ENCODE measurements at places on chromosomes 5 and 9.
A peak's percentile ranks its signal among the peaks of the same experiment; 100 is the strongest.

- DNase-seq, result no peak
Observed at GRCh38 chr5:93592883-93593282, 9.9 kb downstream of the NR2F1 start.

DNA sequence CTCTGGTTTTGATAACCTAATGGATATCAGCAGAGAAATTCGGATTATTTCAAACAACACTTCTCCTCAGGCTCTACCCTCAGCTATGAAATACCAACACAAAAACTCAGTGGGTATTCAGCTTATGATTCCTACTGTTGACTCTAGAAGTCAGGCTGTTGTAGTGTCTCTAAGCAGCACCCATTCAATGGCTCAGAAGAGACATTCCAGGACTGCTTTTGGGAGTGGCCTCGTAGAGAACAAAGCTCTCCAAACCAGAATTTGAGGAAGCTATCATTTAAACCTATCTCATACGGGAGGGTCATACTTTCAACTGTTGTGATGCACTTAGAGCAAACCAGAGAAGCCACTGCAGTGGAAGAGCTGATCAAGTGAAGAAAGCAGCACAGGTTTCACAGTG lies 34.1 kb downstream of the ETF1 start:
- no peak for DNase-seq

GRCh38 chr5:168151041-168151440 lies 140.4 kb upstream of the WWC1 start:
- no peak for DNase-seq

GRCh38 chr5:151628112-151628823 lies 37.1 kb upstream of the FAT2 start:
- DNase-seq, result no peak

DNA sequence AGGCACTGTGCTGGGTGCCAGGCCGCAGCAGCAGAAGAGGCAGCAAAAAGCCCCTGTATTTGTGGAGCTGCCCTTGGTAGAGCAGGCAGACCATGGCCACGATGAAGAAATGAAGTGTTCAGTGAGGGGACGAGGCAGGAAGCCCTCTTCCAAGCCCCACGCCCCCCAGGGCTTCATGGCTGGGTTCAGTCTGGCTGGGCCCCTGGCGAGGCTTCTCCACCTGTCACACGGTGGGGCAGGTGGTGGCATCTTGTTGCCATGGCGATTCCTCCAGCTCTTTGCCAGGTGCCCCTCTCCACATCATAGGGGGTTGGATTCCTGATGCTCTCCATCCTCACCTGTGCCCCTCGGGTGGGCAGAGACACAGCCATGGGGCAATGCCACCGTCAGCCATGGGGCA lies 21.5 kb downstream of the ADGRD2 start:
- DNase-seq, result no peak

DNA sequence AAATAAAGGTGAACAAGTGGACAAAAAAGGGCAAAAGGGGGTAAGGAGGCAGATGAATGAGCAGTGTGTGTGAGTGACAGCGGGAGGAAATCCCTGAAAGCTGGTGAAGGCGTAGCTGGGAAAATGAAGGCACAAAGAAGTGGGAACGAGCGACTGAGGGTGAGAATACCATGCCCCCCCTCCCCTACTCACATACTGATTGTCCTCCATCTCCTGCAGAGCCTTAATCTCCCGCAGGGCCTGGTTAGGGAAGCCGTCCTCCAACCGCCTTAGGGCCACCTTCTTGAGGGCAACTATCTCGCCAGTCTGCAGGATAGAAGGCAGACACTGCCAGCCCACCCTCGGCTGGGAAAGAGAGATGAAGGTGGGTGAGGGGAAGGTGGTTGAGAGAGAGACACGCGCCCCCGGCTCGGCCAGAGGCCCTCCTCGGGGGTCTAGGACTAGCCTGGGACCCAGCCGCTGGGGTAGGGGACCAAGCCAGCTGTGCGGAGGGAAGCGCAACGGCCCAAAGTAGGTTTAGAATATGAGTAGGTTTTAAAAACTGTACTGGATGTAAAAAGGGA lies 522 bp downstream of the CDK20 start:
- no peak for DNase-seq

- no peak for DNase-seq
Observed at GRCh38 chr5:158769696-158770095, 330.0 kb downstream of the EBF1 start.

- DNase-seq, result no peak
Observed at GRCh38 chr9:111731928-111732327, 62.8 kb downstream of the SHOC1 start.

- no peak for DNase-seq
Observed at GRCh38 chr9:96777426-96777864, 442 bp downstream of the ZNF510 start.

- DNase-seq, result no peak
Observed at GRCh38 chr5:121462441-121462840, 389.2 kb upstream of the FTMT start.

DNA sequence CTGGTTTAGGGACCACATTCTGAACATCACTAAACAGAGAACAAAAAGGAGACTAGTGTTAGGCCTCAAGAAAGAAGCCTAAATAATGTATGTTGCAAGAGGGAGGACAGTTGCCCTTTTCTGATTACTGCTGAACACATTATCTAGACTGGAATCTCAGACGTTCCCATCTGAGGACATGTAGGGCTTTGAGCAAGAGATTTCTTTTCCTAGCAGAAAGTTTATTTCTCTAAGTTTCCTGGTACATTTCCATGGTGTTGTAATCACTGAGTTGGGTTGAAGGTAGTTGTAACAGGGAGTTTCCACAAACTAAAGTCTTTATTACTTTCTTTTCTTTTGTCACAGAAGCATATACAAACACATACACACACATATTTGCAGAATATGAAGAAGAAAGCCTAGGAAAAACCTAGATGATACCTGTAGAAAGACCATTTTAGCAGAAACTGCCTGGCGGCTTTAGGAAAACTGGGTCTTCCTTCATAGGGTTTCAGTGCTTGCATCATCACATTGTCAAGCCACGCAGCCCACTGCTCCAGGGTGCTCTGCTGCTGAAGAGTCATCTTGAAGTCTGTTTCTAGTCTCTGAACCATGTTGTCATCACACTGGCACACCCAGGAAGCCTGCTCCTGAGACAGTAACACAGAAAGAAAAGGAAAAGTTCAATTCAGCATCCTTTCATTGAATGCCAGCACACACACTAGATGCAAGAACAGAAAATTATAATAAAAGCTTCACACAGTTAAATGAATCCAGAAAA lies 269.1 kb downstream of the RFX3 start:
- no peak for DNase-seq

- DNase-seq, result no peak
Observed at GRCh38 chr9:95822583-95823431, 52.7 kb upstream of the ERCC6L2 start.

- no peak for DNase-seq
Observed at GRCh38 chr9:114718801-114719221, 36.8 kb upstream of the TEX48 start.

- peak; percentile 64 for DNase-seq
Observed at GRCh38 chr9:129609486-129610212, 11.3 kb downstream of the C9orf50 start.

DNA sequence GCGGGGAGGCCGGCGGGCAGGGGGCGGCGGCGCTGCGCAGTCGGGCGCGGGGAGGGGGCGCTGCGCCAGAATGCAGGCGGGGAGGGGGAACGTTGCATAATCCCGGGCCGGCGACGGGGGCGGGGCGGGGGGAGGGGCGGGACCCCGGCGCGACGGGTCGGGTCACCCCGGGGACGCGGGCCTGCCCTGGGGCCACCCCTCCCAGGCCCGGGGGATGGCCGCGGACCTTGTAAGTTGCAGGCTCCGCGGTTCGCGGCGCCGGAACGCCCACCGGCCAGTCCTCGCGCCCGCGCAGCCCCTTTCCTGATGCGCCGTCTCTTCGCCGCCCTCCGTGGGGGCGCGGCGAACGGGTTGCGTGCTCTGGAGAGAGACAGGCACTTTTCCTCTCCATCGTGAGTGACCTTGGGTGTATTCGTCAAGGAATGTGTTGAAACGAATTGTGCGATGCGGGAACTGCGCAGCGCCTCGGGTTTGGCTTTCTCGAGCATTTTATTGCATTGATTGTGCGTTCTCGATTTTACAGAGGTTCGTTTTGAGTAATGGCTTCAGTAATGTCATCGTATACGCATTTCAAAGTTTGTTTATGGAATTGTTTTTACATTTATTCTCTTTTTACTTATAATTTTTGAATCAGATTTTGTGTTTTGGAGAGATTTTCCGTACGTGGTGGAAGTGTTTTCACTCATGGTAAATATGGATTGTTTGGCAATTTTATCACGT lies 802 bp downstream of the SPIN1 start:
- DNase-seq, result peak; percentile 67

- peak; percentile 100 for DNase-seq
Observed at GRCh38 chr5:150412319-150413175, at the start of gene CD74. TSS of gene CD74 (minus strand) at chr5:150412910. CDS start at chr5:150412749, 161 bp downstream.

- no peak for DNase-seq
Observed at GRCh38 chr5:151615431-151615830, 24.3 kb upstream of the FAT2 start.

- no peak for DNase-seq
Observed at GRCh38 chr9:124480621-124480981, 26.6 kb downstream of the NR5A1 start.

DNA sequence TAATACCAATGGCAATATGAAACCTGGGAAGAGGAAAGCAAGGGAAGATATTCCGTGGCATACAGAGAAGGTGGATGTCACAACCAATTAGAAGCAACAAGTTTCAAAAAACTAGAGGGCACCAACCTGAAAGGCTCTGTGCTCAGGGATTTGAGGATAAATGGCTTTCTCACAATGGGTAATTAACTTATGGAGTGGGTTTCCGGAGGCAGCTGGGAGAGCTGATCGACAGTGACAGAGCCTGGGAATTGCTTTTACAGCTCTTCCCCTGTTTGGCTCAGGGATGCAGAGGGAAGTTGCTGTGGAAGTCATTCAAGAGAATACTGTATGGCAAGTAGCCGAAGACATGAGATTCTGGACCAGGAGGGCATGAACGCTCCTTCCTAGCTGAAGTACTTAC lies 237.0 kb downstream of the KIF4B start:
- no peak for DNase-seq

- DNase-seq, result no peak
Observed at GRCh38 chr5:150491876-150492275, 16.1 kb upstream of the NDST1 start.

DNA sequence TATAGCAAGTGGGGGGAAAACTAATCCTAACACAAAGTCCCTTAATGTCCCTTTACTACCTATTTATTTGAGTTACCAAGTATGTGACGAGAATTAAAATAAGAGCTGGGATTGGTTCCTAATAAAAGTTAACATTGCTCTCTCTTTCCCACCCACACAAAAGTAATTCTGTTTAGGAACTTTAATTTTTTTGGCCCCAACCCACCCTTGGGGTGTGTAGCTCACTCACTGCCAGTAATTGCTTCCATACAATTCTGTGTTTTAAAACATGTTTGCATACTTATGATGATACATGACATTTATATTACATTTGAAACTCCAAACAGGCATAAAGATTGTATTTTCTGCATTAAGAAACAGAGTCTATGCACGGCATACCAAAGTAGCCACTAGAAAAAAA lies 106.5 kb downstream of the BNC2 start:
- DNase-seq, result no peak

GRCh38 chr5:128196080-128196479 lies 112.5 kb downstream of the SLC12A2 start:
- no peak for DNase-seq

DNA sequence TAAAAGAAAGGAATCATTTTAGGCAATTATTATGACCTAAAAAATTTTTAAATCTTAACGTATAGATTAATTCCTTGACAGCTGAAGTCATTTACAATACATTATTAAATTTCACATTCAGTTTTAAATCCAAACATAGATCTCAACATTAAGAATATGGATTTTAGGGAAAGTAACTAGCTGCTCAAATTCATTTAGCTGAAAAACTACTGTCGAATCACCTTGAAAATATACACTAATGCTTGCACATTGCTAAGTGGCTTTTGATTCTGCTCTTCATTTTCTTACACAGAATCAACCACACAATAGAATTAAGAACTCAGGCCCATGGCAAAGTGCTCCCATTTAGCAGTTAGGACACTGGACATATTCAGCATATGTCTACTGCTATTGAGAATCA lies 454.2 kb downstream of the RAB3C start:
- DNase-seq, result no peak

- DNase-seq, result peak; percentile 18
Observed at GRCh38 chr9:77016526-77017504, 2.6 kb upstream of the FOXB2 start.

GRCh38 chr5:31096238-31096865 lies 97.1 kb upstream of the CDH6 start:
- no peak for DNase-seq

DNA sequence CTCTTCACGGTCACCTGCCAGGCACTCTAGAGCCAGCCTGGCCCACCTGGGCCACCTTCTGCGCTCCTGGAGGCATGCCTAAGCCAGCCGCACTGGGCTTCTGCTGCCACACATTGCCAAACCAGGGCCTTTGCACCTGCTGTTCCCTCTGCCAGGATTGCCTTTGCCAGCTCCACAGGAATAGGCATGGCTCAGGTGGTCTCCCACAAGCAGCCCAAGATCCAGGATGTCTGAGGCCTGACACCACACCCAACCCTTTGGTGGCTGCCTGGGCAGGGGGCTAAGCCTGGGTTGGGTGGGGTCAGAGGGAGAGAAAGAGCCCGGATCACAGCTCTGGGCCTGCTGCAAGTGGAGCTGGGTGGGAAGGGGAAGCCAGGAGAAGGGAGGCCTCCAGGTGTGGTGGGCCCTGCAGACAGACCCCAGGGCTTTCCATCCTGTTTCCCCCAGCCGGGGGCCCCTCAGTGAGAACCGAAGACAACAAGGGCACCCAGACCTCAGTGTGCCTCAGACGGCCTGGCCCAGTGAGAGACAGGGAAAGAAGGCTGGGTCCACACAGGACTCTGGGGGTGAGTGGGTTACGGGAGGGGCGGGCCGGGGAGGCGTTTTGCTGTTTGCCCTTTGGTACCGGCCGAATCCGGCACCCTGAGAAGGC lies 672 bp upstream of the SUSD3 start:
- DNase-seq, result no peak

- DNase-seq, result no peak
Observed at GRCh38 chr5:155982354-155982753, 344.6 kb upstream of the SGCD start.

GRCh38 chr9:89464300-89464901 lies 33.5 kb downstream of the SEMA4D start:
- peak; percentile 32 for DNase-seq

DNA sequence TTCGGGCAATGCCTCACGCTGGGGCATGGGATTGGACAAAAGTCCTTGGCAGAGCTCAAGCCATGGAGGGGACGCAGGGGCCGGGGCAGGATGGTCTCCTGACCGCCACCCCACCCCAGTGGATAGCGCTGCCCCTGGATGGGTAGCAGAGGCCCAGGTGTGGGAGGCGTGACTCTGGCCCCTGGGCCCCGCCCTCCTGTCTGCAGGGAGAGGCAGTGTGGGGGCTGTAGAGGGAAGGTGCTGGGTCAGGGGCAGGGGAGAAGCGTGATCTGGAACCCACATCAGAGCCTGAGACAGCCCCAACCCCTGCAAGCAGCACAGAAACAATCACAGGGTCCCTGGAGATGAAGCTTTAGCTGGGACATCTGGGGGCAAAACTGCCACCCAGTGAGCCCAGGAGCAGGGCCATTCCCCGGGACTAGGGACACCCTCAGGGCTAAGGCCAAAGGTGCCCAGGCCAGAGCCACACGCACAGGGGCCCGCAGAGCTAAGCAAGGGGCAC lies 36.2 kb downstream of the NACC2 start:
- no peak for DNase-seq

All from B cell (primary cell).